ENCODE measurements at places on chromosomes 1 and 21.

DNA sequence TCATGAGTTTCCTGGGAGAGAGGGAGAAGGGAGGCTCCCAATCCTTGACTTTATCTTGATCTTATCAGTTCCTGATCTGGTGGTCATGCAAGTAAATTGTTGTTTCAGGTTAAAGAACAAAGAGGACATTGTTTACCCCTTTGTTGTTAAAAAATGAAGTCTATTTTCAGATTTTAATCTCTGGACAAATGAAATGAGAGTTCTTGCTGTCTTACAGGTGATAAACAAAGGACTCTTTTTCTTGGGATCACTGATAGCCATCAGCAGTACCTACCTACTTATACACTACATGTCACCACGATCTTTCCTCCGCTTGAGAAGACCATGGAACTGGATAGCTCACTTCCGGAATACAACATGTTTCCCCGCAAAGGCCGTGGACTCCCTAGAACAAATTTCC lies 48.4 kb downstream of the CHML start:
- H3K4me1 ChIP-seq, result no peaks in the 10 kb centered on the region
- no peaks in the 10 kb centered on the region for H3K36me3 ChIP-seq
- no peak for DNase-seq
- H3K27me3 ChIP-seq, result no peaks in the 10 kb centered on the region

- H3K4me1 ChIP-seq, result no peaks in the 10 kb centered on the region
- no peak for DNase-seq
- H3K4me3 ChIP-seq, result no peak overlapping the region
- H3K27ac ChIP-seq, result no peak overlapping the region
- H3K27me3 ChIP-seq, result peaks cover 32% of the 10 kb centered on the region
- peaks cover 4% of the 10 kb centered on the region for H3K36me3 ChIP-seq
These were observed 14.1 kb downstream of the HUNK start for GRCh38 chr21:31886915-31887314.

- H3K4me1 ChIP-seq, result no peaks in the 10 kb centered on the region
- H3K27me3 ChIP-seq, result peaks cover 41% of the 10 kb centered on the region
- DNase-seq, result no peak
- no peak overlapping the region for H3K27ac ChIP-seq
These were observed 58.7 kb upstream of the SIM2 start for GRCh38 chr21:36640174-36640720.

DNA sequence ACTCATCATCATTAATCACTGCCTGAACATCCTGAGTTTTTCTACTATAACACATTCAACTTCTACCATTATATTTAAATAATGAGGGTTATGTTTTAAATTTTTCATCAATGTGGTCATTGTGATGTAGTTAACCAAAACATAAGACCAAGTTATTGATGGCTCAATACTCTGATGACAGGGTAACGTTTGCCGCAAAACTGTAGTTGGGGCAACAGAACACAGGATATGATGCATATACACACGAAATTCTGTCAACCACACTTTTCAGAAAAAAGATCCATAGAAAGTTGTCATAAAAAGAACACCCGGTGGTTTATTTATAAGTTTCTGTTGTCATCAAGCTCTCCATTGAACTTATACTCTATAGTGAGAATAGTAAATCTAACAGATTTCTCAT lies 121.7 kb upstream of the COL11A1 start:
- H3K36me3 ChIP-seq, result no peaks in the 10 kb centered on the region
- no peak overlapping the region for H3K4me3 ChIP-seq
- H3K27ac ChIP-seq, result no peak overlapping the region
- no peak for DNase-seq

DNA sequence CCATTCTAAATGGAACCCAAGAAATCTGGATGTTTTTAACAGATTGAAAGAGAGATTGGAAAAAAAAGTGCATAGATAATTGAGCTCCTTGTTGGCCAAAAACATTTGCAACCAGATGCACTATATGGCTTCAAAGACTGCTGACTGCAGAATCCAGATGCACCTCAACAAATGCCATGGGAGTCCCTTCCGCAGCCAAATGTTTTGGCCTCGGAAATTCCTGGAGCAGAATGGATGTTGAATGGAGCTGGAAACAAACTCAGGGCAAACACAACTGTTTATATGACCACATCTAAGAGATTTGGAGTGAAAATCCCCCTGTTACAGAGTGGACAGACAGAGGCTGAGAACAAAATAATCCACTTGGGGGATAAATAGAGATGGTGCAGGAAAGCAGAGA lies 285.0 kb upstream of the NFIA start:
- H3K4me3 ChIP-seq, result no peak overlapping the region
- H3K4me1 ChIP-seq, result no peaks in the 10 kb centered on the region
- H3K27me3 ChIP-seq, result no peaks in the 10 kb centered on the region
- no peak for DNase-seq
- H3K36me3 ChIP-seq, result no peaks in the 10 kb centered on the region

GRCh38 chr1:27959792-27960603 lies at the start of gene XKR8:
TSS of gene XKR8 (plus strand) at chr1:27959973. CDS start at chr1:27960070, 97 bp downstream.
- H3K27ac ChIP-seq, result peak within 1 kb of the TSS; percentile 89
- peak within 1 kb of the TSS; percentile 83 for H3K4me3 ChIP-seq
- H3K36me3 ChIP-seq, result peaks cover 21% of the 10 kb centered on the region
- DNase-seq, result peak; percentile 73

- H3K4me1 ChIP-seq, result peaks cover 9% of the 10 kb centered on the region
- H3K27me3 ChIP-seq, result no peaks in the 10 kb centered on the region
- H3K4me3 ChIP-seq, result no peak overlapping the region
These were observed 14.4 kb downstream of the FAAH start for GRCh38 chr1:46408356-46409062.

DNA sequence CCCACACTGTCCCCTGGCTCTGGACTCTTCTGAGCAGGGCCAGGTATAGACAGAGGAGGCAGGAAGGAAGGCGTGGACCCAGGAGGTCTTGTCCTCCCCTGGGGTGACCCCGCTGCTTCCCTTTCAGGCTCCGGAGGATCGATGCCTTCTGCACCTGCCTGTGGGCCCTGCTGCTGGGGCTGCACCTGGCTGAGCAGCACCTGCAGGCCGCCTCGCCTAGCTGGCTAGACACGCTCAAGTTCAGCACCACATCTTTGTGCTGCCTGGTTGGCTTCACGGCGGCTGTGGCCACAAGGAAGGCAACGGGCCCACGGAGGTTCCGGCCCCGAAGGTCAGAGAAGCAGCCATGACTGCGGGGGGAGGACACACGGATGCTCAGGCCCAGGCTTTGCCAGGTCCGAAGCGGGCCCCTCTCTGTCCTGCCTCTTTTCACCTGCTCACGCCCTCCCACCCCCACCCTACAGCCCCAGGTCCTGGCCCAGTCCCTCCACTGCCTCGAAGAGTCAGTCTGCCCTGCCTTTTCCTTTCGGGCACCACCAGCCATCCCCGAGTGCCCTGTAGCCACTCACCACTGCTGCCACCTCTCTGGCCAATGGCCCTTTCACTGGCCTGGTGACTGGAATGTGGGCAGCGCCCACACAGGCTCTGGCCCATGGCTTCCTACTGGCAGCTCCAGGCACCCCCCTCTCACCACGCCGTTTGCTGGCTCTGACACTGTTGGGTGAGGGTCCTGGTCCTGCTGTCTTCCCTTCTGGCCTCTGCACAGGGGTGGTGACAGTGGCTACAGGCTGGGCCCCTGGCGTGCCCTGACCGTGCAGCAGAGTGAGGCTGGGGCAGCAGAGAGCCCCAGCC lies 13.5 kb downstream of the TMEM201 start:
- no peak overlapping the region for H3K27ac ChIP-seq
- H3K36me3 ChIP-seq, result peaks cover 15% of the 10 kb centered on the region
- H3K4me3 ChIP-seq, result no peak overlapping the region
- DNase-seq, result no peak
- no peaks in the 10 kb centered on the region for H3K4me1 ChIP-seq

GRCh38 chr1:54407404-54408146 lies 1.4 kb upstream of the SSBP3 start:
- peak overlapping the region; percentile 81 for H3K27ac ChIP-seq
- H3K4me1 ChIP-seq, result peaks cover 45% of the 10 kb centered on the region
- no peaks in the 10 kb centered on the region for H3K27me3 ChIP-seq
- peak overlapping the region; percentile 90 for H3K4me3 ChIP-seq
- peaks cover 32% of the 10 kb centered on the region for H3K36me3 ChIP-seq

DNA sequence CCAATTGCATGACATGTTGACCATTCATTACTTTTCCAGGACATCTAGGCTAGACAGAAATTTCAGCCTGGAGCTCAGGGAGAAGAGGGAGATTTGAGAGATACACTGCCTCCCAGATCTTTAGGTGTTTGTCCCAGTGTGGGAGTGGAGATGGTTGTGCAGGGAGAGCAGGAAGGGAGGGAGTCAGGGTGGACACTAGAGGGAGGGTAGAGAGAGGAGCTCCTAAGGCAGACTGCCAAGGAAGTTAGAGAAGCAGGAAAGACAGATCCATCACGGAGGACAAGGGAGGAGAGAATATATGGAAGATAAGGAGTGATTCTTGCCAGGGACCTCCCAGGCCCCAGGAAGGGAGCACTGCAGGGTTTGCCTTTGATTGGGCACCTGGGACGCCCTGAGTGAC lies 8.7 kb downstream of the CDCA8 start:
- H3K27me3 ChIP-seq, result no peaks in the 10 kb centered on the region
- no peak overlapping the region for H3K27ac ChIP-seq
- no peak for DNase-seq
- no peaks in the 10 kb centered on the region for H3K36me3 ChIP-seq

DNA sequence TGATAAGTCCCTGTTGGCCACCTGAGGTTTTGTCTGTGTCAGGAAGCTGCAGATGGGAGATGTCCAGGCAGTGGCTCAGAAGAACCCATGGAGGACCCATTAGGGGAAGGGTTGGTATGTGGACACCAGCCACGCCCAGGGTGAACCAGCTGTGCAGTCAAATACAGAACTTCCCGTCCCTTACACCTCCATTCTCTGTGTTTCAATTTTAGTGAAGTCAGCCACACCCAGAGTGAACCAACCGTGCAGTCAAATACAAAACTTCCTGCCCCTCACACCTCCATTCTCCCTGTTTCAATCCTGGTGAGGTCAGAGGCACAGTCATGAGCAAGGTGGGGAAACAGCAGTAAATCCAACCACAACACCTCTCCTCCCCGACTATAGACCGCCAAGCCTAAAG lies 27.4 kb downstream of the BACE2 start:
- no peak overlapping the region for H3K27ac ChIP-seq
- H3K4me1 ChIP-seq, result no peaks in the 10 kb centered on the region
- H3K36me3 ChIP-seq, result no peaks in the 10 kb centered on the region

DNA sequence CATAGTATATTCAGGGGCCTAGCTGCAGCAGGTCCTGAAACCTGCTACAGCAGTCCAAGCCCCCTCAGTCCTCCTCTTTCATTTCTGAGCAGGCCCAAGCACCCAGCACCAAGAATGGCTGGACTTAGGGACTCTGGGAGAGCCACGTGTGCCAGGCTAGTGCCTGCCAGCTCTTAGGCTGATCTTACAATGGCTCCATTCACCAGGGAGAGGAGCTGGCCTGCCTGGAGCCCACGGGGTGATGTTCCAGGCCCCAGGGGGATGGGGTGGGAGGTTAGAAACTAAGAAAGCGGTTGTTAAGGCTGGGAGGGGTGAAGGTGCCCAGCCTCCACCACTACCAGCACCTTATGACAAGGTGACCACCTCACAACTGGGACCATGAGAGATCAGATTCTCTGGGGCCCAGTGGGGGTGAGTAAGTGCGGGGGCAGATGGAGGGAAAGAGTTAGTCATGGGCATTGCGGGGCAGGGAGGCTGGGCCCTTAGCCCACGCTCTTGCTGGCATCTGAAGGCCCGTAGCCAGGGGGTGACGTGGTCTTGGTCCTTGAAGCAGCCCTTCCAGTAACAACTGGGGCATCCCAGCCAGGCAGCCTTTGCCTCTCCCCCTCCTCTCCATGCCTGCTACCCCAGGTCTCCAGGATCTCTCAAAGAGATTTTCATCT lies 30.3 kb upstream of the CLIC4 start:
- H3K4me1 ChIP-seq, result peaks cover 4% of the 10 kb centered on the region
- H3K36me3 ChIP-seq, result no peaks in the 10 kb centered on the region
- H3K27me3 ChIP-seq, result peaks cover 9% of the 10 kb centered on the region
- no peak overlapping the region for H3K27ac ChIP-seq
- H3K4me3 ChIP-seq, result no peak overlapping the region
- no peak for DNase-seq

DNA sequence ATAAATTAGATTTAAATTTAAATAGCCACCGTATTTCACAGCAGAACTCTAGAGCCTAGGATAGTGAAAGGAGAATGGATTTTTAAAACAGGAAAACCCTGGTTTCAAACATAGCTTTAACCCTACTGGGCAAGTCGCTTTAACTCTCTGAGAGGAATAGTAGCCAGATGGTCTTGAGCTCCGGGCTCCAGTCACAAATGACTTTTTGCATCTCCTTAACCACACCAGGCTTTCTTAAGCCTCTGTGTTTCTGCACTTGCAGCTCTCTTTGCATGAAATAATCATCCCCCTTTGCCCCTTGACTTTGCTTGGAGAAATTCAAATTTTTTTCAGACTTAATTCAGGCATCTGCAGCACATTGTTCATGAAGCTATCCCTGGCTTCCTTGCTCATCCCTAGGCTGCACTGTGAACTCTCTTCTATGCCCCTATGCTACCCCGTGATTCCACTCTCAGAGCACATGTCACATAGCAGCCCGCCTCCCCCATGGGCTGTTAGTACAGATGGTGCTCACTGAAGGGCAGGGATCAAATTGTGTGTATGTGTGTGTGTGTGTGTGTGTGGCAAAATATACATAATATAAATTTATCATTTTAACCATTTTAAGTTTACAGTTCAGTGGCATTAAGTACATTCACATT lies 68.8 kb upstream of the DAB1 start:
- no peak for DNase-seq
- no peak overlapping the region for H3K4me3 ChIP-seq
- H3K27me3 ChIP-seq, result peaks cover 3% of the 10 kb centered on the region

DNA sequence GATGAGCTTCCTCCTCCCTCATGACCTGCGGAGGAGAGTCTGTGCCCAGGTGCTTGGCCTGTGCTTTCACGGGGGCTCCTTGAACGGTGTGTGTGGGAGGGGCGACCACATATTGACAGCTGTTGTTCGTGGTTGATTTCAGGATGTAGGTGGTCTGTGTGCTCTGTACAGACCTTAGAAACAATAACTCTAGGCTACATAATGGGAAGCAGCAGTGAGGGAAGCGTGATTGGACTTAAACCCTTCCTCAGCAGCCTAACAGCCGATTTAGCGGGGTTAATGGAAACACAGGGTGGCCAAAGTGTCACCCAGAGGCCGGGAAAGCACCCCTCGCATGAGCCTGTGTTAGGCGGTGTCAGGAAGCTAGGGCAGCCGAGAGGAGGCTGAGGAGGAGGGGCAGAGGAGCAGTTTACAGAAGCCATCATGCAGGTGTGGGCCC lies 56.0 kb downstream of the TBCE start:
- no peak for DNase-seq
- peak overlapping the region; percentile 69 for H3K4me3 ChIP-seq
- H3K27ac ChIP-seq, result peak overlapping the region; percentile 87
- H3K27me3 ChIP-seq, result no peaks in the 10 kb centered on the region
- peaks cover 29% of the 10 kb centered on the region for H3K4me1 ChIP-seq
- H3K36me3 ChIP-seq, result peaks cover 4% of the 10 kb centered on the region
